Activated effector memory CD4-positive, alpha-beta T cell treated with Interleukin-2 at 50 U/mL for 16 hours (primary cell): ENCODE measurements at places on chromosomes 13 and 19.

DNA sequence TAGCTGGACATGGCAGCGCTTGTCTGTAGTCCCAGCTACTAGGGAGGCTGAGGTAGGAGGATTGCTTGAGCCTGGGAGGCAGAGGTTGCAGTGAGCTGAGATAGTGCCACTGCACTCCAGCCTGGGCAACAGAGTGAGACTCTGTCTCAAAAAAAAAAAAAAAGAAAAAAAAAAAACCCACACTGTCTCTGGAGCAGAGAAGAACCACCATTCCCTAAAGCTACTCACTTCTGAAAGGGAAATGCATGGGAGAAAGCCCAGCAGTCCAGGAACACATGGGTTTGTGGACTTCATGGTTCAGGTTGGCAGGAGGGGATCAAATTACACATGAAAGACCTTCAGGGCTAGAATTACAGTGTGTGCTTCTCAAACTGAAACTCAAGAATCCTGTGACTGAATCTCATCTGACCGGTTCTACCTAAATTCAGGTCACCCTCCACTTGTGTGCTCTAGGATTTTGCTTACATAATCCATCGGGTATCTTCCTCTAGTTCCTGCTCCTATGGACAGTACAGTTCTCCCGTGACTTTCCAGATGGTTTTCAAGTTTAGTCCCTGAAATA is 30.2 kb upstream of the CPB2 start:
- no peak for DNase-seq

- no peak for DNase-seq
These were observed 59.5 kb upstream of the CYSLTR2 start for GRCh38 chr13:48594096-48594815.

- DNase-seq = no peak
These were observed 3.0 kb upstream of the CYP4F12 start for GRCh38 chr19:15669891-15670290.

DNA sequence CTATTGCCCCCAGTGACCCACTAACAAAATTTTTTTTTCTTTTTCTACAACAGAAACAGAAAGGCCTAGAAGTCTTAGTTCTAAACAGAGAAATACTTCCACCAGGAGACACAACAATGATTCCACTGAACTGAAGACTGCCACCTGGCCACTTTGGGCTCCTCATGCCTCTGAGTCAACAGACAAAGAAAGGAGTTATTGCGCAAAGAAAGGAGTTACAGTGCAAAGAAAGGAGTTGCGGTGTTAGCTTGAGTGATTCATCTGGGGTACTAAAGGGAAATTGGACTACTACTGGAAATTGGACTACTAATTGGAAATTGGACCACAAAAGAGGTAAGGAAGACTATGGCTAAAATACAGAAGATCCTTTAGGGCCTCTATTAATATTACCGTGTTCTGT is 116.6 kb downstream of the PCDH17 start:
- no peak for DNase-seq

GRCh38 chr13:44116562-44117332 is 237.0 kb downstream of the LACC1 start:
- DNase-seq = no peak

- DNase-seq = no peak
These were observed 25.5 kb downstream of the RANBP3 start for GRCh38 chr19:5952193-5953029.
